Mesenteric fat pad (tissue), 1 donor: ENCODE measurements at places on chromosomes 3 and 15. TPM values are rescaled to one million over a fixed set of nuclear protein-coding genes. Genes with fewer than 3 reads are reported as not detected.

Gene USP50
- total RNA-seq, result 1.1 TPM

Gene C3orf70
- 2.9 TPM for total RNA-seq

Gene ADGRG7
- total RNA-seq, result not detected

Gene PARP15
- total RNA-seq, result 2.9 TPM

Gene ACAN
- total RNA-seq, result 1.4 TPM

Gene DAPK2
- total RNA-seq, result 18.1 TPM

Gene PLSCR4
- total RNA-seq, result 60.7 TPM

Gene KNG1
- not detected for total RNA-seq

Gene GP9
- total RNA-seq, result not detected

Gene RTP3
- not detected for total RNA-seq

Gene SLC51A
- 1.3 TPM for total RNA-seq

Gene SLC15A2
- 1.2 TPM for total RNA-seq

Gene CCDC39
- 0.64 TPM for total RNA-seq

Gene BFSP2
- total RNA-seq, result not detected

Gene ARNT2
- 1.8 TPM for total RNA-seq

- no peak for DNase-seq
Observed at GRCh38 chr3:98528474-98529346, 3.1 kb upstream of the GPR15 start.

DNA sequence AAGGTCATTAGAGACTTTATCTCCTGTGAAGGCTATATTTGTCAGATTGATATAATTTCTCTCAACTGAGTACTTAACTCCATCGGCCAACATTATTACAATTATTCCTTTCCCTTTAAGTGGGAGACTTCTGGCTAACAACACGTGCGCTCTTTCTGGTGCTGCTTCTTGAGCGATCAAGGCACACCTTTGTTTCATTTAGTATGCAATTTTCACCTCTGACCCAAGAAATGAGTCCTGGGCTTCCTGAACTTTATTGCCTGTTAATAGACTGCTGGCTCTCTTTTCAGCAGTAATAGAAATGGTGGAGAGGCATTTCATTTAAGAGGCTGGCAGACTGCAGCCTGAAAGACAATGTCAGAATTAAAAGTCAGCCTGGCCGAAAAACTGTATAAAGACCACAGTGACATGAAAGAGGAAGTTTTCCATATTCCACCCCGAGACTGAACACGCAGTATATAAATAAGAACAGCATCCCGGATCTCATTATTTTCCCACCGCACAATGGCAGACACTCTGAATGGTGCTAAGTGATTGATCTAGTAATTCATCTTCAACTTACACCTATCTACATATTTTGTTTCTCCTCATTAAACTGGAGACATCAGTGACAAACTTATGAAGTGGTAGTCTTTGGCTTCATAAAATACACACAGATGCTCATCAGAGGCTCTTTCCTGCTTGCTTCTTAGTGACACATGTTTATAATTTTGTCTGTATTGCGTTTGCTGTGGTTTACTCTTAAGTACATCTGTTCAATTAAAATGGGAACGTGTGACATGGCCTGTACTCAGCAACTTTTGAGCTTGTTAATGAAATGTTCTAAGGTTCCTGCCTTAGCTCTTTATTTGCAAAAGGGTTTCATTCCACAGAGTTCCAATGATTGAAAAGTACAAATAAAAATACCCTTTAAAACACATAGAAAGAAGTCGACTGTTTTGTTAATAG lies 299.9 kb downstream of the MECOM start:
- no peak for DNase-seq

DNA sequence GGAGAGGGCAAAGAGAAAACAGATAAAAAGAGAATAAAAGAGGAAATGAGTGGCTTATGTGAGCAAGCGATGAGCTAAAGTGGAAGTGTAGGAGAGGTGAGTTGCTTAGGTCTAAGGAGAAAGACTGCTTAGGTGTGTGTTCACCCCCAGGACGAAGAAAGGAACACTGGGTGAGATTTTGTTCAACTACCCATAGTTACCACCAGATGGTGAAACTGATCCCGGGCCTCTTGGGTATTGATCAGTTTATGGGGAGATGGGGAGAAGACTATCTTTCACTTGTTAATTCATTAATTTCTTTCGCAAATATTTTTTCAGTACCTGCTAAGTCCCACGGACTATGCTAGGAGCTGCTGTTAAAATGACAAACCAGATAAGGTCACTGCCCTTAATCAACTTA lies 33.9 kb downstream of the GAP43 start:
- DNase-seq, result no peak

GRCh38 chr3:129795186-129796010 lies 98.1 kb downstream of the TMCC1 start:
- no peak for DNase-seq

DNA sequence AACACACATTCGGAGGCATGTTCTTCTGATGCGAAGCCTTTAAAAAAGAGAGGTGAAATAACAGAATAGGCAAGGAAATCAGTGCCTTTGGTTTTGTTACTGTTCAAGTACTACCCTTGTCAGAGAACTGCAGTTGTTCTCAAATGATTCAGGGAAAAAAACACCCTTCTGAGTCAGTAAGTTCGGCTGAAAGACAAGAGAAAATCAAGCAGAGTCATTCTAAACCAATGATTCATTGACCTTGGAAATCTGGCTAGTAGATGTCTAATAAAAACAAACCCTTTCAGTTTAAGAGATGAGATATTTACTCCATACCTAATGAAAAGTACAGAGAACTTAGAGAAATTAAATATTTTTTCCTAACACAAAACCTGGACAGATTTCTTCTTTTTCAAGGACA lies 72.7 kb upstream of the ABI3BP start:
- no peak for DNase-seq

- DNase-seq, result no peak
Observed at GRCh38 chr3:114104414-114104813, 47.9 kb downstream of the QTRT2 start.

DNA sequence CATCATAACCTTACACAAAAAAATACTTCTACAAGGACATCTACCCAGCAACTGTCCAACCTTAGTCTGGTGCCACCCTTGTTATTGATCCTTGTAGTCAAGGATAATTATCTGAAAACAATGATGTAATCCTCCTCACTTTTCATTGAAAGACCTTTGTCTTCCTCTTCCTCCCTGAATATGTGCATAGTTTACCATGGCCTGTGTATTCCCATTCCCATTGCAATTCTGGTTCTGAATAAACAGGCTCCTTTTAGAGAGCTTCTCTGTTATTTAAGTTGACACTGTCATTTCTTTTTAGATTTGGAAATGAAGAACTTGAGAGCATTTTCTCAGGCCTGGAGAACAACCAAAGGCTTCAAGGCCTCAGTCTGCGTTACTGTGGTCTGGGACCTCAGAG lies 53.3 kb upstream of the RNF7 start:
- no peak for DNase-seq

GRCh38 chr15:58063614-58064013 lies 1.9 kb downstream of the ALDH1A2 start:
- DNase-seq, result no peak

GRCh38 chr3:16396202-16396601 lies 117.3 kb downstream of the RFTN1 start:
- DNase-seq, result no peak

GRCh38 chr15:28934645-28935044 lies 48.9 kb downstream of the APBA2 start:
- DNase-seq, result no peak

GRCh38 chr3:187491371-187491770 lies 123.2 kb downstream of the RTP4 start:
- no peak for DNase-seq

DNA sequence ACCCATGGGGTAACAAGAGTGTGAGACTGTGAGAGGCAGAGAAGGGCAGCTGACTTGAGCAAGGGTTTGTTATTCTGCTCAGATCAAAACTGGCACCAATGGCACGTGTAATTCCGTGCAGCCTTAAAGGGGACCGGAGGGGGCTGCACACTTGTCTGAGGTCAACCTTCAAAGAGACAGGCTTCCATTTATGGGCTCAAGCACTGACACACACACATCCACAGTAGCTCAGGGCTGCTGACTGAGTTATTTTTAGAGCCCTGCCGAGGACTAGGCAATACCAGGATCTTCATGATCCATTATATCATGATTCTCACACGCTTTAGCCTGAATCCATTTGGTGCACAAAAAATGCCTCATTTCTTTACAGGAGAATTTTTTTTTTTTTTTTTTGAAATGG lies 20.6 kb upstream of the SPTBN5 start:
- no peak for DNase-seq

DNA sequence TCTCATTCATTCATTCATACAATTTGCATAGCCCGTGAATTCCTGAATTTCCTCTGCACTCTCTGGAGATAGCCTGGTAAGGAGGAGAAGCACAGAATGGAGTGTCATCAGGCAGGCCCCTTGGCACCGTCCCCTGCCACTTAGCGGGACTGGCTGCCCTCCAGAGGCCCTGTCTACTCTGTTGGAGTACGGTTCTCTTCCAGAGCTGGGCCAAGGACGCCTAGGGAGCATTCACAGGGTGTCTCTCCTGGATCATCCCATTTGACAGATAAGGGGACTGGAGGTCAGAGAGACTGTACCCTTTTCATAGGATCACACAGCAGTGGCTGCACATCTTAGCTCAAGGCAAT lies 48.0 kb downstream of the PTH1R start:
- DNase-seq, result peak; percentile 30

- DNase-seq, result no peak
Observed at GRCh38 chr3:22111226-22111625, 360.2 kb upstream of the ZNF385D start.

DNA sequence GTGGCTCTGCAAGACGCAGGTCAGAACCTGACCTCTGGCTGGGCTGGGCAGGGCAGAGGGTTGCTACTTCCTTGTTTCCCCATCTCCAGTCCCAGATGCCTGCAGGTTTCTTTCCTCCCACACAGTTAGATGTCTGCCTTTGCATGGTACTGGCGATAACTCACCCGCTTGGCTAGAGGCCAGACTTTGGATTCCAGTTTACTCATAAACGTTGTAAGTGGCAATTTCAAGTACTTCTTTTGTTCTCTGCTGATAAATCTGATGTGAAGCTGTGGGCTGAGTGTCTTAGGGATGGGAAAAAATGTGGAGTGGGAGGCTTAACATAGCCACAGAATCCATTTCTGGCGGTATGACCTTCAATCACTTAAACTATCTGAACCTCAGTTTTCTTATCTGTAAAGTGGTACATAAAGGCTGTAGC lies 194.2 kb downstream of the EBLN2 start:
- no peak for DNase-seq

DNA sequence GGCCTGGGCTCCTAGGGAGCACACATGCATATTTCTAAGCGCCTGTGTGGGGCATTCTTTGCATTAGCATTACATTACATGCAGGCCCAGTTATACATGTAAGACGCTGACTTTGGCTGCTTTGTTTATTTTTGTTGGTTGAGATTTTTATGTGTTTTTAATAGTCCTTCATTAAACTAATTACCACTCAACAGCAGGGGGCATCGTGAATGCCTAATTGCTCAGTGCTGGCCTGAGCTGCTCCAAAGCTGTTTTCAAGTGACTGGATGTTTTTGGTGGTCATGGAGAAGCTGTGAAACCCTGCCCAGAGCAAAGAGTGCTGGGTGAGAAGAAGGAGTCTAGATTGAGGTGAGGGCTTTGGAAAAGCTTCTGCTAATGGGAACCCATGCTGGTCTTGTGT lies 41.5 kb downstream of the GPD1L start:
- no peak for DNase-seq

- DNase-seq, result no peak
Observed at GRCh38 chr15:81221449-81221848, 24.8 kb downstream of the IL16 start.

- no peak for DNase-seq
Observed at GRCh38 chr3:191120447-191121298, 78.4 kb upstream of the OSTN start.

DNA sequence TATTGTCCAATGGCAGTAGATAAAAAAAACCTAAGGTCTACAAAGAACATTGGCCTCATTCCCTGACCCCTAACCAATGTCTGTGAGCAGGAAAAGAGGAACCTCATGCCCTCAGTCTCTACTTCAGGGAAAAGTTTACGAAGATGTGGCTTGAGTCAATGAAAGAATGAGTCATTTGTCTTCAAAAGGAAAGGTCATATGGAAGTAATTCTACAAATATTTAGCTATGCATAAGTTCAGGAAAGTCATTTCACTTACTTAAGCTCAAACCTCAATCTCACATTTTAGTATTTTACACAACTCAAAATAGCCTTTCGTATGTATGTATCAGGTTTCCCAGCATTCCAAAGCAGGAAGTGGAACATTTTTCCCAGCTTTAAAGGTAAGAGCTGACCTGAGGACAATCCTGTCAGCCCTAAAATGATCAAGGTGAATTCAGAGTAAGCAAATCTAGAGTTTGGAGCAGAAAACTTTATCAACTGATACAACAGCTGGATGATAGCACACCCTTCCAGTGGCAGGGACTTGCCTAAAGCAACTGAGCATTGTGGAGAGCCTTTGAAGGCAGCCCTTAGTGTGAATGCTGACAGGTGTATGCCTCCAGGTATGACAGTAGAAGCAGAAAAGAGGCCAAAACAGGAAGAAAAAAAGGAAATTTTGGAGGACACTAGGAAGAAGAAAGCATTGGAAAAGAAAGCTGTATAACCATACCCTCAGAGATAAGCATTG lies 53.9 kb upstream of the ACKR4 start:
- no peak for DNase-seq

- DNase-seq, result no peak
Observed at GRCh38 chr3:171457607-171458061, 2.6 kb downstream of the TNIK start.

GRCh38 chr15:77634266-77634962 lies 1.7 kb upstream of the LINGO1 start:
- no peak for DNase-seq

- DNase-seq, result no peak
Observed at GRCh38 chr3:22685597-22685996, 517.5 kb upstream of the UBE2E2 start.

DNA sequence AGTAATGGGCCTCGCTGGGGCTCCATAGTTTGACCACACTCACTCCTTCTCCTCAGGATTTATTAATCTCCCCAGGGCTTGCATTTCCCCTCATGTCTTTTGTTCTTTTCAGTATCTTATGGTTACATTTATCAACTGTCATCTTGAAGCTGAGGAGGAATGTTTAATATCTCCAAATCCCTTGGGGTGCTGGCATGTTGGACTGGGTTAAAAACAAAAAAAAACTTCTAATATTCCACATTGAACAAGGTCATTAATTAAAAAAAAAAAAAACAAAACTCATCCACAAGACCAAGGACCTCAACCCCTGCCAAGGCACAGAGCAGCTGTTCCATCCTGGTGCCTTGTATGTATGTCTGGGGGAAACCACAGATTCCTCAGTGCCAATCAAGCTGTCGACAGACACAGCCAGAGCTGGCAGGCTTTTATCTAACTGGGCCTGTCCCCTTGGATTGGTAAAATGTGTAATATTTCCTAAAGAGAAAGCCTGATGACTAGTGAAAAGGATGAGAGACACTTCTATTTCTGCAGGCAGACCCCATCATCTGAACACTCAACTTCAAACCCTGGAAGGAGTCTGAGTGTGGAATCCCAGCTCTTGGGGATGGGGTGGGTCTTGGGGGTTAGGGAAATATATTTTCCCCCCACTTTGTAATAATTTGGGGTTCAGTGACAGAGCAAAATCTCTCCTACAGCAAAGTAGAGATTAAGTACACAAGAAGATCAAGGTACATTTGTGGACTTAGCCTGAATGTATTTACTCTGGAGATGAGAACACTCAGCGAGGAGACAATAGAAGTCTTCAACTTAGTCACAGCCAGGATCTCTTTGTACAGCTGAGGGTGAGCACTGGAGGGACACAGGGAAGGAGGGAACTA lies 69.1 kb downstream of the TTC23 start:
- DNase-seq, result no peak

- DNase-seq, result no peak
Observed at GRCh38 chr3:88767746-88768145, 339.7 kb upstream of the EPHA3 start.
